Keratinocyte (primary cell): ENCODE measurements at places on chromosomes 2 and 18. TPM values are rescaled to one million over a fixed set of nuclear protein-coding genes. Genes with fewer than 3 reads are reported as not detected.

ADCYAP1 gene
- polyA plus RNA-seq: not detected in 3 replicates

TWIST2 gene
- polyA plus RNA-seq: 5.5 to 6.2 TPM (median 6.0 TPM) in 3 replicates

CBLN2 gene
- polyA plus RNA-seq: not detected in 3 replicates

CAPG gene
- polyA plus RNA-seq: 466 to 683 TPM (median 503 TPM) in 3 replicates

DNAJC10 gene
- polyA plus RNA-seq: 46.7 to 92.6 TPM (median 56.0 TPM) in 3 replicates

RFTN2 gene
- polyA plus RNA-seq: 0.18 to 0.37 TPM (median 0.25 TPM) in 3 replicates

ZAP70 gene
- 0.95 to 7.3 TPM (median 1.6 TPM) in 3 replicates for polyA plus RNA-seq

DNA sequence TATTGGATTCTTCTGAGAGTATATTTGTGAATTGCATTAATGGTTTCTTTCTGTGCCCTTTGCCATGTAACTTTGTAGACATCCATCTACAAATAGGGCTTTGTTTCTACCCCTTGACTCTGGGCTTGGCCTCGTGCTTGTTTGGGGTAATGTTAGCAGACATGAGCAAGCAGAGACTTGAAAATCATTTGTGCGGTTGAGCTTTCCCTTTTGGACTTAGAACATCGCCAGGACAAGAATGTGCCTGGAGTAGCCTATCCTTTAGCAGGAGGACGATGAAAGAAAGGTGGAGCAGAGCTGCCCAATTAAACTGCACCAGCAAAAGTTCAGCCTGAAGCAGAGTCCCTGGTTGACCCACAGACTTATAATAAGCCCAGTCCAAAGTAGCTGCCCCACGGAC lies 785.9 kb downstream of the EPHA4 start:
- DNase-seq: peak; percentile 32

GRCh38 chr18:23196119-23197007 lies 61.1 kb downstream of the CABLES1 start:
- DNase-seq: no peak

DNA sequence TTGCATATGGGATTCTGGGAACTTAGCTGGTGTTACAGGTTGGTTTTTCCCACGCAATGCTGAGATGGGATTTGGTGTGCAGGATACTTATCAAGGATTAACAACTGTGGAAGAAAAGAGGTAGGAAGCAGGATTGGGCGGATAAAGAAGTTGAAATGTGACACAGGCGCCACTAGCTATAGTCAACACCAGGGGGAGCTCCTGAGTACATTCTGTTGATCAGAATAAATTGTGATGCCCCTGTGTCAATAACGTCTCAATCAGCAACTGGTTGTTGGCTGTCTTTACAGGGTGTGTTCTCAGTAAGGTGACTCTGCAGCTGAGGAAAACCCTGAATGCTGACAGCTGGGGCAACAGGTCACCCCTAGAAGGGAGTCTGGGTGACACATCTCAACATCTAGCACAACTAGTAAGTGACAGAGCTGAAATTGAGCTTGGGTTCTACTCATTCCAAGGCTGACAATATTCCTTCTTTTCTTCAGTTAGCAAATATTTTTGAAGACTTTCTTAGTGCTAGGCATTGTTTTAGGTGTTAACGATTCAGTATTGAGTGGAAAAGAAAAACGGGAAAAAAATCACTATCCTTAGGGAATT lies 143.0 kb downstream of the ARL6IP6 start:
- no peak for DNase-seq

DNA sequence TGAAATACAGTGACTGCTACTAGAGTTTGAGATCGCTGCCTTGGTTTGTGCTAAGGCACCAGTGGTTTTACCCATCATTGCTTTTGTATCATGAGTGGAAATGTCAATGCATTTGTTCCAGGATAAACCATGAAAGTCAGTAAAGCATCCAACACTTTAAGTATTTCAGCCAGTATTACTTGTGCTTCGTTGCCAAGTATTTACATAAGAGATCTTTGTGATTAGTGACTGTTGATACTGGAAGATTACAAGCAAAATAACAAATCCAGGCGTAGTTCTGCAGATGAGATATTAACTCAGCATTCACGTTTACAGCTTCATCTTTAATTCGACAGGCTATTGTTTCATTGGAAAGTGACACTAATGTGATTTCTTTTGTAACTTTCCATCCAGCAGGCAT lies 90.3 kb upstream of the B3GNT7 start:
- no peak for DNase-seq

GRCh38 chr2:219531639-219532377 lies 11.8 kb downstream of the CHPF start:
- no peak for DNase-seq

DNA sequence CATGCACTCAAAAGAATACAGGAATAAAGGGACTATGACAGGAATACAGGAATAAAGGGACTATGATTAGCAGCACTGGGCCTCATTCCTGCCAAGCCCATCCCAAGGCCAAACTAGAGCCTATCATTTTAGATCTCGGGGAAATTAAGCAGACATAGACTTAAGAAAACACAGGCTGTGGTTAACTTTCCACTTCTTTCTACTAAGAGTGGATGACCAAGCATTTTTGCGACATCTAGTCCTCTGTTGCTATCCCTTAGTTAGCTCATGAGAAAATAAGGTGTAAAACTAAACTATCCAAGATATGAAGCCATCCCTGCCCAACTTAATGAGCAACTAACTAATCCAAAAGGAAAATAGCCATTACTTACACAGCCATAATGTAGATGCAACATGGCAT lies 5.9 kb downstream of the LYPD1 start:
- no peak for DNase-seq

DNA sequence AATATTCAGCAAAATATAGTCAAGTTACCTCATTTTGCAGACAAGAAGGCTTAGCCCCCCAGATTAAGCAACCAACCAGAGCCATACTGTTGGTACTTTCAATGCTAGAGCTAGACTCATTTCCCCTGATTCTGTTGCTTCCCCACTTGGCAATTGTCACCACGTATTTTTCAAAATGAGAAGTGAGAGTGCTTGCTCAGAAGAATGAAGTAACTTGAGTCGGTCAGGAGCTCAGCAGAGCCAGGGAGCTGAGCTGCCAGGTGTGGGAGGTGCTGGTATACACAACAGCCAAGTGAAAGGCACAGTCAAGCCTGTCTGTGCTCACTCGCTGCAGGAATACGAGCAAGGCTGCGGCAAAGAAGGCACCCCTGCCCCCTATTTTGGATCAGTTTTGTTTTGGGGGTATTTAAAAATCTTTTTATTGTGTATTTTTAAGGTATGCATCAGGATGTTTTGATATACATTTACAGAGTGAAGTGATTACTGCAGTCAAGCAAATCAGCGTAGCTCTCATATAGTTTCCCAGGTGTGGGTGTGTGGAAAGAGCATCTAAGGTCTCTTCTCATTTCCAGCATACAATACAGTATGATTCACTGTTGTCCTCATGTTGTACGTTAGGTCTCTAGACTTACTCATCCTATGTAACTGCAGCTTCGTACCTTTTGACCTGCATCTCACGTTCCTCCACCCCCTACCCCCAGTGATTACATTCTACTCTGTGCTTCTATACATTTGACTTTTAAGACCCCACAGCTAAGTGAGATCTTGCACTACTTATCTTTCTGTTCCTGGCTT lies 62.4 kb downstream of the MRPS9 start:
- DNase-seq: no peak

DNA sequence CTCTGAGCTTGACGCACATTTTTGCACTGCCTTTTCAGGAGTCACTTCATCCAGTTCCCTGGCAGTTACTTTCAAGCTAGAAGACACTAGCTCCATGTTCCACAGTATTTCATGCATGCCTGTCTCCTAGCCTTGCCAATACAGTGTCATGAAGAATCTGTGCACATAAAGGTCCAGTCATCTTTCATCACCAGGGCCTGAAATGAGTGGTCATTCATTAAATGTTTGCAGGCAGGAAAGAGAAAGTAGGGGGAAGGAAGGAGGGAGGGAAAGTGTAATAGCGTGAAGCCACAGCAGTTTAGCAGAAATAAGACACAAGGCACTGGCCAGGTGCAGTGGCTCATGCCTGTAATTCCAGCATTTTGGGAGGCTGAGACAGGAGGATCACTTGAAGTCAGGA lies 92.4 kb upstream of the COPS8 start:
- DNase-seq: no peak

- no peak for DNase-seq
Observed at GRCh38 chr2:203820969-203821368, 46.6 kb upstream of the CTLA4 start.

DNA sequence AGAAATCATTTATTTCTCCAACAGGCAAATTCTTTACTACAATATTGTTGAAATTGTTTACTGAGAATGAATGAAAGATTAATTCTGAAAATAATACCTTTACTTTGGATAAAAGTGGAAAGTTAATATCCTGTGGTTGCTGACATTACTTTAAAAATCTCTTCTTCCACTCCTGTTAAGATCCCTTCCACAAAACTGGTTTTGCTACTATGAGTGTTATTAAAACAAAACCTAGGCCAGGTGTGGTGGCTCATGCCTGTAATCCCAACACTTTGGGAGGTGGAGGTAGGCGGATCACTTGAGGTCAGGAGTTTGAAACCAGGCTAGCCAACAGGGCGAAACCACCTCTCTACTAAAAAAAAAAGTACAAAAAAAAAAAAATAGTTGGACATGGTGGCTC lies 123.9 kb upstream of the CCDC150 start:
- no peak for DNase-seq

DNA sequence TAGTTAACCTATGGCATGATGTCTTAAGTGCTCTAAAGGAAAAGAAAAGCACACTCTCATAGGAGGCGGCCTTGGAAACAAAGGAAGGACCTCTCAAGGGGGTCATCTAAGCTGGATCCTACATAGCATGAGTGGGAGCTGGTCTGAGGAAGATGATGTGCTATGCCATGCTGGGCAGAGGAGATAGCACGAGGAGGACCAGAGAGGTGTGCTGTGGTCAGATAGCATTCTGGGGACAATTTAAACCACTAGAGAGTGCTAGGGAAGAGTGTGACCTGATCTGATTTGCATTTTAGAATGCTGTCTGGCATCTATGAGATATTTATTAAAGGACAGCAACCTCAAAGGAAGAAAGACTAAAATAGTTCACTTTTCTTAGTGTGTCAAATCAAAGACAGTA lies 910.1 kb upstream of the CELF4 start:
- no peak for DNase-seq

DNA sequence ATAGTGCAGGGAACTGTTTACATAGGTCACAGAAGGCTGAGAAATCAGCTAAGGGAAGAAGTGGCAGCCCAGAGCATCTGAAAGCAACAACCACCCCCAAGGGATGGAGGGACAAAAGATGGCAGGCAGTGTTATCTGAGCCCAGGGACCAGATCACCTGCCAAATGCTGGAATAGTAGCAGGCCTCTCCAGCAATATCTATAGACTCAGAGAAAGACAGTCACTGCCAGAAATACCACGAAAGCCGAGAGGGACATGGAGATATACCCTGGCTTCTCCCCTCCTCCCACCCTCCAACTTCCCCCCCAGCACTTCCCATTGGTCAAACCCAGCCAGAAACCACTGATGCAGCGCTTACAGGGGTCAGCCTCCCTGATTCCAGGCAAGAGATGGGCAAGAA lies 58.4 kb upstream of the PPP1CB start:
- no peak for DNase-seq

GRCh38 chr2:160870729-160871465 lies 289.3 kb upstream of the TANK start:
- no peak for DNase-seq

DNA sequence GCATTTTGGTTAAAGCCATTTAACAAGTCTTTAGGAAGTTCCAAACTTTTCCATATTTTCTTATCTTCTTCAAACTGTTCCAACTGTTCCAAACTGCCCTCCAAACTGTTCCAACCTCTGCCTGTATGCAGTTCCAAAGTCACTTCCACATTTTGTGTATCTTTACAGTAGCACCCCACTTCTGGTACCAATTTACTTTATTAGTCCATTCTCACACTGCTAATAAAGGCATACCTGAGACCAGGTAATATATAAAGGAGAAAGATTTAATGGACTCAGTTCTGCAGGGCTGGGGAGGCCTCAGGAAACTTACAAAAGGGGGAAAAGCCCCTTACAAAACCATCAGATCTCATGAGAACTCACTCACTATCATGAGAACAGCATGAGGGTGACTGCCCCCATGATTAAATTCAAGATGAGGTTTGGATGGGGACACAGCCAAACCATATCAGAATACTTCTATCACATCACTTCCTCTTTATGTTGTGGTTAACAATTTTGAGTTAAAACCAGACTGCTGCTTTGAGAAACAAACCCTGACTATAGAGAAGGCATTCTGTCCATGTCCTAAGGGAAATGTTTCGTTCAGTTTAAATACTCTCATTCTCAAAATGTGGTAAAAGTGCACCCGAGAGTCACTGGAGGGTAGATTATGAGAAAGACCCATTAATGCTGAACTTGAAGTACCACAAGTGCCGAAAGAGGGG lies 11.0 kb downstream of the IL18R1 start:
- no peak for DNase-seq

- no peak for DNase-seq
Observed at GRCh38 chr2:85470850-85471800, 52.6 kb downstream of the SH2D6 start.

- no peak for DNase-seq
Observed at GRCh38 chr18:25360301-25360899, 8.4 kb upstream of the ZNF521 start.

DNA sequence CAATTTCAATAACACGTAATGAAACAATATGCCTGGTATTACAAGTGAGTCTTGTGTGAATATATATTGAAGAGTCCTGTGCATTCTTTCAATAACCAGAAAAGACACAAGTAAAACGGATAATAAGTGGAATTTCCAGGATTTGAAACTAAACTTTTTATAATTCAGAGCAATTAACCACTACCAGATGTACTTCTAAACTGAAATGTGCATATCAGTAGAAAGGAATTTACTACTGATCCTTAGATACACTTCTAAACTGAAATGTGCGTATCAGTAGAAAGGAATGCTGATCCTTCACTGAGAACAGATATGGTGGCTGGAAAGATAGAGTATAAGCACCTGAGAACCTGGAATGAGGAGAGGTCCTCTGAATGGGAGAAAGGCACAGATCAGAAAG lies 470.9 kb upstream of the SPHKAP start:
- DNase-seq: no peak

- no peak for DNase-seq
Observed at GRCh38 chr2:204947405-204947804, 402.1 kb downstream of the PARD3B start.

DNA sequence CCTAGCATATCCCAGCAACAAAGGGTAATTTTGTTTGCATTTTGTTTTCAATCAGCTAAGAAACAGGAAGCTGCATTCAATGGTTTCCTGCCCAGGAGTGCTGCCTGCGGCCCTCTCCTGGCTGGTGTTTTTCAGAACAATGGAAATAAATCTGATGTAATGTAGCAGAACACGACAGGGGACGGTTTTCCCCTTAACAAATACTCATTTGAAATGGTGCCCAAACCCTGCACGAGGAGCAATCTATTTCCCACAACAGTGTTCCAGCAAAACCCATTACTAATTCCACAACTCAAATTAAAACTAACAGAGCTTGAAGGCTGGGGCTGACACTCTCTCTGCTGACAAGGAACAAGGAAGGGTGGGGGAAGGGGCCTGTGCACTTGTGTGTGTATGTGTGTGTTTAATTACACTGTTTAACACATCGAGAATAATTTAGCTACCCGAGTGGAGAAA lies 8.7 kb downstream of the CAPN13 start:
- no peak for DNase-seq
